ENCODE measurements at places on chromosomes 11 and 22. TPM values are rescaled to one million over a fixed set of nuclear protein-coding genes. Genes with fewer than 3 reads are reported as not detected.

C11orf42 gene
- not detected for total RNA-seq

FIBIN gene
- total RNA-seq = 5.0 TPM

GSC2 gene
- not detected for total RNA-seq

FOLR3 gene
- total RNA-seq = not detected

RBM4B gene
- 37.0 TPM for total RNA-seq

OTOG gene
- total RNA-seq = not detected

- no peak for DNase-seq
Observed at GRCh38 chr11:118091690-118092089, 4.9 kb upstream of the SMIM35 start.

DNA sequence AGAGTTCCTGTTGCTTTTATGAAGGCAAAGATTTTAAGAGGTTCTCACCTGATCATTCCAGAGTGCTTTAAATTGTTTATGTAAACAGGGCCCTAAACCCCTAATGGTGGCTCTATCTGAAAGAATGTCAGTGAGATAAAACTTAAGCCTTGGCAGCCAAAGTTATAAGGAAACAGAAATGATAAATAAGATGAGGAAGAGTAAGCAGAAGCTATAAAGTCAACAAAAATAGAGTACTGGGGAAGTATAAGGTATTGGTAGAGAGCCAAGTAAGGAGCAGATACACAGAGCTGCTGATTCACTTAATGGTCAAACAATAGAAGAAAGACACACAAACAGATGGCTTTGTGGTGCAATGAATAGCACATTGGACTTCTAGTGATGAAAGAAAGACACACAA, 37.9 kb downstream of the TMPRSS5 start:
- DNase-seq = no peak

- no peak for DNase-seq
Observed at GRCh38 chr11:114230031-114230704, 66.0 kb upstream of the NNMT start.

GRCh38 chr11:1165256-1166041, 7.7 kb downstream of the MUC5AC start:
- DNase-seq = no peak

DNA sequence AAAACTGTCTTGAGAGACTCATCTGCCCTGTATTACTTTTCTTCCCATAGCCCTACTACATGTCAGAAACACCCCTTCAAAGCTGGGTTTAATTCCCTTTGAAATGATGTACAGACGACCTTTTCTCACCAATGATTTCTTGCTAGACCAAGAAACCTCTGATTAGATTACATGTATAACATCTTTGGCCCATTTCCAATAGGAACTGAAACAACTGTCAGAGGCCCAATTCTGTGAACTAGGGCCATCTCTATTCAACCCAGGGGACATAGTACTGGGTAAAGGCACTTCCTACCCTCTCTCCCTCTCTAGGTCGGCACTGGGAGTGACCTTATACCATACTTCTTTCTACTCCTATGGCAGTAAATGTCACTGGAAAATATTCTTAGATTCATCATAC, 19.4 kb downstream of the NPAT start:
- DNase-seq = no peak

GRCh38 chr11:38648604-38649003, 2050.6 kb upstream of the RAG2 start:
- DNase-seq = no peak

GRCh38 chr11:116600930-116601329, 171.9 kb downstream of the BUD13 start:
- no peak for DNase-seq

- DNase-seq = no peak
Observed at GRCh38 chr11:129224538-129224937, 32.4 kb upstream of the ARHGAP32 start.

- no peak for DNase-seq
Observed at GRCh38 chr11:78268591-78269410, 80.1 kb downstream of the USP35 start.

Data from dorsolateral prefrontal cortex (tissue), 122 donors.